A673 (cell line): ENCODE measurements at places on chromosomes 2 and 18.
A peak's percentile ranks its signal among the peaks of the same experiment; 100 is the strongest.

DNA sequence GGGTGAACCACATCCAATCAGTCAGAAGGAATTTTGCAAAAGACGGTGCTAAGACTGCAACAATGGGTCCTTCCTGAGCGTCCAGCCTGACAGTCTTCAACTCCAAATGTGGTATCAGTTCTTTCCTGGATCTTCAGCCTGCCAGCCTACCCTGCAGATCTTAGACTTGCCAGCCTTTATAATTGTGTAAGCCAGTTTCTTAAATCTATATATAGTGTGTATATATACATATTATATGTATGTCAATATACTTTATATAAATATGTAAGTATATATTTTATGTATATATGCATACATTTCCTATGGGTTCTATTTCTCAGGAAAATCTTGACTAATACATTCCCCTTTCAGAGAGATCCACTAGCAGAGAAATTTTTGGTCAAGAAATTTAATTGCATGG is 245.5 kb downstream of the FHOD3 start:
- no peak overlapping the region for H3K27ac ChIP-seq
- no peak for DNase-seq
- H3K4me3 ChIP-seq: no peak overlapping the region
- H3K27me3 ChIP-seq: no peaks in the 10 kb centered on the region

DNA sequence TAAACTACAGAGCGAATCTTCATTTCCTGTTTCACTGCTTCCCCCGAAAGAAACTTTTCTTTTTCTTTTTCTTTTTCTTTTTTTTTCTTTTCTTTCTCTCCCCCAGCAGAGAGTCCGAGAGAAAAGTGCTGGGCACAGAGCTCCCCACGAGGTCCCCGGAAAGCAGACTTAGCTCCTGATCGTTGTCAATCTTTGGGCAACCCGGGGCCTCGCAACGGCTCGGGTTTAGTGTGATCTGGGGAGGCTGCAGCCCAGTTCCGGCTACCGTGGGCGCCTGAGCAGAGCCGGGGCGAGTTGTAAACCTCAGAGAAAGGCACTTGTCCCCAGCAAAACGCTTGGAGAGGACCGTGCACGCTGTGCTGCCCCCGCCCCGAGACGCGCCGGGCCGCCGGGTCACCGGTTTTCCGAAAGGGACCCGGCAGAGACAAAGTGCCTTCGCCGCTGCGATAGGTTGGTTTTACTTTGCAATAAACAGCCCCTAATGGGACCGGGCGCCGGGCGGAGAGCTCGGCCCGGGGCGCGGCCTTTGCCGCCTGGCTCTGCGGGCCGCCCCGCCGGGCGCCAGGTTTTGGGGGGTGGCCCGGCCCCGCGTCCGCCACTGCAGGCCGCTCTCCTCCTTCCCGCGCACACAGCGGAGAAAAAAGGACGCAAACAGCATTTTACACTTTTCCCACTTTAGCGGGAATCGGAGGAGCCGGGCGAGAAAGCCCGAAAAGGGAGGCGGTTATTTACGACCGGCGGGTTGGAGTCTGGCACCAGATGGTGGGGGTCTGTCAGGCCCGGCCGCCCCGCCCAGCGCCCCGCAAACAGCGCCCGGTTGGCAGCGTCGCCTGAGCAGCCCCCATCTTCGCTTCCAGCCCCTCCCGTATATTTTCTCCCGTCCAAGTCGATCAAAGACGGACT is 136.0 kb downstream of the INSIG2 start:
- H3K36me3 ChIP-seq: no peaks in the 10 kb centered on the region
- H3K4me3 ChIP-seq: peak overlapping the region; percentile 41
- H3K27ac ChIP-seq: peak overlapping the region; percentile 62
- peaks cover 6% of the 10 kb centered on the region for H3K27me3 ChIP-seq
- peak; percentile 31 for DNase-seq
- H3K4me1 ChIP-seq: peaks cover 19% of the 10 kb centered on the region

GRCh38 chr2:3712424-3712823 is 9.0 kb downstream of the DCDC2C start:
- no peak overlapping the region for H3K27ac ChIP-seq
- DNase-seq: no peak
- H3K27me3 ChIP-seq: no peaks in the 10 kb centered on the region
- H3K4me1 ChIP-seq: no peaks in the 10 kb centered on the region

DNA sequence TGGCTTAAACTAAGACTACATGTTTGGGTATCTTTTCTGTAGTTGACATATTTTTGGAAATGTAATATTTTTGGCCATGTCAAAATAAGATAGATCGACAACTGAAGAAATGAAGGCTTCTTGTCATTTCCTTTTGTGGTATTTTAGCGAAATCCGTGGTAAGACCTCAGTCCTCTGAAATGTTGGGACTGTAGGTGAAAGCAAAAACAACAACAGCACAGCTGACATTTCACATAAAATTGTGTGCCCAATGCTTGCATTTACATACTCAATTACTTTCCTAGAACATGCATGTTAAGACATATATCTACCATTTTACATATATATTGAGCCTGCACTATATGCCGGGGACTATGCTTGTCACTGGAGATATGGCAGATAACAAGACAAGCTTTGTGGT is 50.2 kb downstream of the SPP2 start:
- no peaks in the 10 kb centered on the region for H3K4me1 ChIP-seq
- no peaks in the 10 kb centered on the region for H3K36me3 ChIP-seq
- no peaks in the 10 kb centered on the region for H3K27me3 ChIP-seq
- DNase-seq: no peak
- H3K4me3 ChIP-seq: no peak overlapping the region

DNA sequence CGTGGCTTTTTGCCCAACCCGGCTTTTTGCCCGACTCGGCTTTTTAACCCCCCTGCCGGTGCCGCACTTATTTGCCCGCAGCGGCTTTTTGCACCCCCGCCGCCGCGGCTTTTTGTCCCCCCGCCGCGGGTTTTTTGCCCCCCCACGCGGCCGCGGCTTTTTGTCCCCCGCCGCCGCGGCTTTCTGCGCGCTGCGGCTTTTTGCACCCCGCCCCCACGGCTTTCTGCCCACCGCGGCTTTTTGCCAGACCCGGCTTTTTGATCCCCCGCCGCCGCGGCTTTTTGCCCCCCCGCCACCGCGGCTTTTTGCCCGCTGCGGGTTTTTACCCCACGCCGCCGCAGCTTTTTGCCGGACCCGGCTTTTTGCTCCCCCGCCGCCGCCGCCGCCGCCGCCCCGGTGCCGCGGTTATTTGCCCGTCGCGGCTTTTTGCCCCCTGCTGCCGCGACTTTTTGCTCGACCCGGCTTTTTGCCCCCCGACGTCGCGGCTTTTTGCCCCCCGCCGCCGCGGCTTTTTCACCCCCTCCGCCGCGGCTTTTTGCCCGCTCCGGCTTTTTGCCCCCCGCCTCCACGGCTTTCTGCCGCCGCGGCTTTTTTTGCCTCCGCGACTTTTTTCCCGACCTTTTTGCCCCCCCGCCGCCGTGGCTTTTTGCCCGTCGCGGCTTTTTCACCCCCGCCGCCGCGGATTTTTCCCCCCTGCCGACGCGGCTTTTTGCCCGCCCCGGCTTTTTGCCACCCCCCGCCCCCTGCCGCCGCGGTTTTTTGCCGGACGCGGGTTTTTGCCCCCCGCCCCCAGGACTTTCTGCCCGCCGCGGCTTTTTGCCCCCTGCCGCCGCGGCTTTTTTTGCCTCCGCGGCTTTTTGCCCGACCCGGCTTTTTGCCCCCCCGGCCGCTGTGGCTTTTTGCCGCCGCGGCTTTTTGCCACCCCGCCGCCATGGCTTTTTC is 2786.5 kb downstream of the RPIA start:
- H3K4me3 ChIP-seq: peak overlapping the region; percentile 38
- H3K36me3 ChIP-seq: no peaks in the 10 kb centered on the region
- H3K27ac ChIP-seq: no peak overlapping the region
- DNase-seq: peak; percentile 44
